ENCODE measurements at places on chromosomes 4 and X.
A peak's percentile ranks its signal among the peaks of the same experiment; 100 is the strongest.

DNA sequence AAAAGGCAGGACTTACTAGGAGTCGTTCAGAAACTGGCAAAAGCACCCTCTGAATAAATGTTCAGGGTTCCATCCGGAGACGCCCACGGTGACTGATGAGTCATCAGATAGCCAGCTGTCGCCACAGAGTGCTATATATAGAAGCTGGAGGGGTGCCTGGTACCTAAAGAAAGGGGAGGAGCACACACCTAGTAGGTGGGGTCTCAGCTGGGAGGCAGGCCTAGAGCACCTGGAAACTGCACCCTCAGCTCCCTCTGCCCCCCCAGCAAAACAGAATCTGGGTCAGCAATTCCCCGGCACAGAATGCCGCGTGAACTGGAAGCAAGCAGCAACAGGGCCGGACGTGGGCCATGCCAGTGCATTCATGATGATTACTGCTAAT lies 242.0 kb downstream of the BCOR start:
- peak; percentile 58 for DNase-seq

- no peak for DNase-seq
Measured at GRCh38 chr4:151524610-151525009, 115.6 kb downstream of the FHIP1A start.

- no peak for DNase-seq
Measured at GRCh38 chrX:139936259-139936658, 3.4 kb upstream of the ATP11C start.

DNA sequence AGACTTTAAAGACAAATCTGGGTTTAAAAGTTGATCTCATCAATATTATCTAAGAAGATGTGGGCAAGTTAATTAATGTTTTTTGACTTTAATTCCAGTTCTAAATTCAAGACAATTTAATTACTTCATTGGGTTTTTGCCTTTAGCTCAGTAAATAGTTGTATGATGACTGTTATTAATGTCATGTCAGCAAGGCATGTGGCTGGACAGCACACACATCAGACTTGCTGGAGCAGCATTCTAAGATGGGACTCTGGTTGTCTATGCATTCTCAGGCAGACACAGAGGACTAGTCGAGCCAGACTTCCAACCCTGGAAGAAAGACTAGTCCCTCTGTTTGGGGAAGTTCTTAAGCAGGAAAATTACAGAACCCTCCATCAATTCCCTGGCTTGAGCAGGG lies 180.7 kb upstream of the GK2 start:
- DNase-seq = no peak

GRCh38 chrX:69627744-69628143 lies 11.8 kb downstream of the EDA start:
- DNase-seq = no peak

GRCh38 chr4:171242831-171243230 lies 570.4 kb upstream of the GALNTL6 start:
- no peak for DNase-seq

- no peak for DNase-seq
Measured at GRCh38 chr4:37885496-37885895, 5.4 kb upstream of the TBC1D1 start.

DNA sequence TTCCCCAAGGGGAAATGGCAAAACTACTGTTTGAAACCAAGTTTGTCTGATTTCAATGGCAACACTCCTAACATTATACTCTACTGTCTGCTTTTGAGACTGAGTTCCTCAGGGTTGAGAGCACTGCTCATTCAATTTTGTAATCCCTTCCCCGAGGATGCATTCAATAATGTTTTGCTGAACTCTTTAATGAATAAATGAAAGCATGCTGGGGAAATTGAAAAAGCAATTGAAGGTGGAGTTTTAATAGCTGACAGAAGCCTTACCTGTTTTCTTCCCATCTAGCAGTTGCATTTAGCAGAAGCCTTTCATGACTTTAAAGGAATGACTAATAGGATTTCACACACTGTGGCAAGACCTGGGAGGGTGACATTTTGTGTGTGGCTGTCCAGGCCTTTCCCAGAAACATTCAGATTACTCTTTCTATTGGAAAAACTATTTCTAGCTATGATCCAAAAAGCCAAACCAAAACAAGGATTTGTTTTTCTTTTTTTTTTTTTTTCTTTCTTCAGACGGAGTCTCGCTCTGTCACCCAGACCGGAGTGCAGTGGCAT lies 45.1 kb downstream of the DTHD1 start:
- DNase-seq = no peak

DNA sequence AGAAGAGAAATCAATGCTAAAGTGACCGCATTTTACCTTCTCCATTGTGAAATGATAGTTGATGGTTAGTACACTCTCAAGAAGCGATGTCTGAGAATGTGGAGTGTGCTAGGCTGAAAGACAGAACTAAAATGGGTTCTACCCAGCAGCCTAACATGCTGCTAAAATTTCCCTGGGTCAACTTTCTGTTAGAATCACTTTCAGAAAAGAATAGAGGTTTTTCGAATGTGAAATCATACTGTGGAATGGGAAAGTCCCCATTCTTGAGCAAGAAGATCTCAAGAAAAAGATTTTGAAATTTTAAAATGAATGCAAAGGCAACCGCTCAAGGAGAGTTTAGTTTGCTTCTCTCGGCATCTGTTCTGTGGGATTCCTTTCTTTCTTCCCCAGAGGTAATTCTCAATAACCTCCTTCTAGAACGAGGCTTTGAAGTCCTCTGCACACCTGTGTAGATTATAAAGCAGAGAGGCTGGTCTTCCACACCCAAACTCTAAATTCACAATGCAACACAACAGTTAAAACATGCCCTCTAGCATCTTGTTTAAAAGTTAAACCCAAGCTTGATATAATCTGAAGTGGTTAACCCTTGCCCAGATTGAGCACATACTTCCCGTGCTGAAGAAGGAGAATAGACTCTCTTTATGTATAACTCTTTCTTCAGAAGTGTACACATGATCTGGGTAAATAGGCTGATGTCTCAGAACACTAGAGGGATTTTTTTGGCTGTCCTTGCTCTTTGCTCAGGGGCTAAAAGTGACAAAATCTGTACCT lies 208.7 kb upstream of the KLF3 start:
- DNase-seq = no peak

DNA sequence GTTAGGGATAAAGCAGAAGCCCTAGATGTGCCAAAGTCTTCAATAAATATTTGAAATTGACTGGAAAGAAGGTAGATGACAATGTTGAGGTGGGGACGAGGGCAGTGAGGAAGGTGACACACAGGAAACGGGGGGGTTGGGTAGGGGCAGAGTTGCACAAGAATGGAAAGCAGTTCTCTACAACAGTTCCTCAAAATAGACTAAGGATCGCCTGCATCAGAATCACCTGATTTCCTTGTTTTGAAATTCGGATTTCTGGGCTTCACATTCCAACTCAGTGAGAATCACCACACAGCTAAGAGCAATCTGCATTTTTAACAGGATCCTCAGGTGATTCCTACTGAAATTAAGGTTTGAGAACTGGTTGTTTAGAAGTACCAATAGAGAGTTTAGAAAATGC lies 70.6 kb downstream of the ARFIP1 start:
- DNase-seq = no peak

- DNase-seq = no peak
Measured at GRCh38 chrX:10597871-10598270, 22.5 kb downstream of the MID1 start.

GRCh38 chrX:150049647-150050046 lies 111.4 kb upstream of the EOLA2 start:
- no peak for DNase-seq

GRCh38 chrX:104195489-104196084 lies 29.3 kb downstream of the FAM199X start:
- no peak for DNase-seq

- no peak for DNase-seq
Measured at GRCh38 chrX:31523884-31524536, 452.2 kb upstream of the FTHL17 start.

- no peak for DNase-seq
Measured at GRCh38 chrX:17046478-17047097, 100.1 kb downstream of the REPS2 start.

- DNase-seq = no peak
Measured at GRCh38 chr4:177235026-177235425, 74.6 kb upstream of the NEIL3 start.

DNA sequence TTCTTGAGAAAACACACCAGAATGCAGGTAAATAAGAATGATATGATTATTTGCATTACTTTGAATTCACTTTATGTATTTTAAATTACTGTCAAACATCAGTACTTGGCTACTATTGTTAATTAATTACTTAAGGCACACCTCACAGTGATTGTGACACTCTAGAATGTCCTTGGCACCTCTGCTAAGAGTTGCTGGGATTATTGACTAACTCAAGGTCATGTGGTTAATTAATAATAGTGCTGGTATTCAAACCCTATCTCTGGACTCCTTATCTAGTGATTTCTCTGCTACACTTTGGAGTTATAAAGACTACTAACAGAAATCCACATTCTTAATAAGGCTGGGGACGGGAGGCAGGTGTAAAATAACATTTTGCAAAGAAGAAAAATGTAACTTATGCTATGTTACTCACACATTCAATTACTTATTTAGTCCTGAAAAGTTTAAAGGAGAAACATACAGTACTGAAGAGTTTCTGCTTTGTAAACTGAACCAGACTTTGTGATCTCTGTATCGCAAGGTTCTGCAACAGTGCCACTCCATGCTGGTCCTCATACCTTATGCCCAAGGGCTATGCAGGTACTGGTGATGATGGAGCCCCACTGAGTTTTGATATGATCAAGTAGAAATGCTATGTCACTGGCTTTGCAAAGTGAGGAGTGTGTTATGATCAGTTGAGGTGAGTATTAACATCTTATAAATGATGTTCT lies 242.7 kb downstream of the MID1IP1 start:
- no peak for DNase-seq

DNA sequence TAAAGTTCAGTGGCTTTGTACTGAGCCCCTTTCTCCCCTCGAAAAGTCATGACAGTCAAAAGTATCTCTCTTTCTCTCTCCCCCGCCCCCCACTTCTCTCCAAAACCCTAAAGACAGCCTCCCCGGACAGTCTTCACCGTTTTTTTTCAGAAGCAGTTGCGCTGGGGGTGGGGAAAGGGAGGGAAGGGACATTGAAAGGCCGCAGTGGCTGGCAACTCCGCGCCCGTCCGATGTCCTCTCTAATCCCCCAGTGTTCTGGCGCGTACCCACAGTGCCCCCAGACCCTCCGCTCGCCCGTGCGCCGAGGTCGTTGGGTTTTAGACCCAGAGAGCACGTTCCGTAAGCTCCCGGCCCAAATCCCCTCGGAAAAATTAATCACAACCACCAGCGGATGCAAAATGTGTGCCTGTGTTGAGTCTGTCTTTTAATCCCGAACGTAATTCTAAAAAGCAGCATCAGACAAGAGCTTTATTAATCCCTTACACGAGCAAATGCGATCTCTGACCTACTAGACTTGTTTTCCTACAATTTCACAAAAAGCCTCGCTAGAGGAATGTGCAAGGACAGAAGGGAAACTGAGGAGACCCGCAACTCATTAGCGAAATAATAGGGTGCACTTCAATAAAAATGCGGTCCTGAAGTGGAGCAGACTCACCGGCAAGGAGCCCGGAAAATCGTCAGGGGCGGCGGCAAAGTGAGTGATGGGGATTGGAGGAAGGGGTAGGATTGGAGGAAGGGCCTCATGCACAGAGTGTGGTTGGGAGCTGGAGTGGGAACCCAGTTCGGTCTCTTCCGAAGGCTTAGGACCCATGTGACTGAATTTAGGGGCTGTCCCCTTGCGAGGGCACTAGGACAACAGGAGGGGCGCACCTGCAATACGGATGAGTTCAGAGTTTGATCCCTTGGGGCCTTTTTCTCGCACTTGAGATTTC lies 12.2 kb upstream of the PRDM8 start:
- no peak for DNase-seq

DNA sequence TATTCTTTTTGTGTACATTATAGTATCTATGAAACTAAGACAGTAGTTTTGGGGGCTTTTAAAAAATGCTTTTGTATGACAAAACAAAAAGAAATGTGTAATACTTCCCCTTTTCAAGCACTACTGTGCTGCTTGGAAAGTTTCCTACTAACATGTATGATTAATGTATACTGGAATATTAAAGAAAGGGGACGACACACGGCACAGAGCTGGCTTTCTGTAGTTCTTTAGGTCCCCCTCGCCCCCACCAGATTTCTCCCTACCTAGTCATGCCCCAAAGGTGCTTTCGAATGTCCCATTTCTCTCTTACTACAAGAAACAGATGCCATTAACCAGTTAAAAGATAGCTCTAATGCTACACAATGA lies 1.6 kb upstream of the AP1S2 start:
- no peak for DNase-seq

GRCh38 chr4:85611661-85612060 lies 136.7 kb downstream of the ARHGAP24 start:
- DNase-seq = no peak

GRCh38 chr4:14856934-14857235 lies 145.4 kb upstream of the CPEB2 start:
- DNase-seq = no peak

GRCh38 chr4:79679859-79680258 lies 271.8 kb upstream of the GK2 start:
- DNase-seq = no peak

GRCh38 chr4:84498203-84498934 lies 723 bp downstream of the NKX6-1 start:
- no peak for DNase-seq

DNA sequence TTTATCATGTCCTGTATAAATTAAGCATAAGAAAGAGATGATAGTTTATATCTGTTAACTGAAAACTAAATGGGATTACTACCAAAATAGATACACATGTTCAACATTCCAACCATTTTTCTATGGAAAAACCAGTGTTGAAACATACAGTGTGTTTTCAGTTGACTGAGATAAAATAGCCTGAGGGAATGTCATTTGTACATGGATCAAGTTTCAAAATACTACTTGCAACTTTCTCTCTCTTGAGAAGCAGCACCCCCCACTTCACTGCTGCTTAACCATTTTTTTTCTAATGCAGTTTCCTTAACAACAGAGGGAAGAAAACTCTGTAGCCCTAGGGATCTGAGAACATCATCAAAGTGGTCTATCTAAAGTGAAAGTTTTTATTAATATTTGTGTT lies 70.8 kb downstream of the NPNT start:
- no peak for DNase-seq

DNA sequence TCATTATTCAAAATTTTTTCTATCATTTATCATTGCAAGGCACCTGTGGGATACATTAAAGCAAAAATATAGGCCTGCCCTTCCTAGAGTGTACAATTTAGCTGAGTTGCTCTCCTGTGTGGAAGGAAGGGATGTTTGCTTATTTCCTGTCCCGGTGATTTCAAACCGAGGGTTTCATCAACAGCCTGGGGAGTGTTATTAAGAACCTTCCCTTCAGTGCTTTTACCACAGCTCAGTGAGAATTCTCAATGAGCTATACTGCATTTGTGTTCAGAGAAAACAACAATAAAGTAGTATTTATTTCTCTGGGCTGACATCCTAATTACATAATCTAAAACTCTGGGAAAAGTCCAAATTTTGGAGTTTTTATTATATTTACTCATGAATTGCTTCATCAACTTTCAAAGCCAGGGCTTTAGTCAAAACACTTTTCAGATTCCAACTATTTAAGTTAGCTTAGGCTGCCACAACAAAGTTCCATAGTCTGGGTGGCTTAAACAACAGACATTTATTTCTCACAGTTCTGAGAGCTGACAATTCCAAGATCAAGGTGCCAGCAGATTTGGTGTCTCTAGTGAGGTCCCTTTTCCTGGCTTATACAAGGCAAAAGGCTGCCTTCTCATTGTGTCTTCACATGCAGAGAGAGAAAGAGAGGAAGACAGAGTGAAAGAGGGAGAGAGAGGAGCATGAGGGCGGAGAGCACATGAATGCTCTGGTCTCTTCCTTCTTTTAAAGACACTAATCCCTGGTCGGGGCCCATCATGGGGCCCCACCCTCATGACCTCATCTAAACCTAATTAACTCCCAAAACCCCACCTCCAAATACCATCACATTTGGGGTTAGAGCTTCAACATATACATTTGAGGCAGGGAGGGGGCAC lies 62.6 kb downstream of the MMRN1 start:
- DNase-seq = no peak
